ENCODE measurements at places on chromosomes 13 and 19.
A peak's percentile ranks its signal among the peaks of the same experiment; 100 is the strongest.

GRCh38 chr13:75494491-75494890 lies 12.5 kb upstream of the TBC1D4 start:
- no peak for DNase-seq

GRCh38 chr13:44172281-44172810 lies 201.3 kb upstream of the SERP2 start:
- no peak for DNase-seq

GRCh38 chr13:91896547-91896946 lies 498.1 kb downstream of the GPC5 start:
- DNase-seq, result no peak

DNA sequence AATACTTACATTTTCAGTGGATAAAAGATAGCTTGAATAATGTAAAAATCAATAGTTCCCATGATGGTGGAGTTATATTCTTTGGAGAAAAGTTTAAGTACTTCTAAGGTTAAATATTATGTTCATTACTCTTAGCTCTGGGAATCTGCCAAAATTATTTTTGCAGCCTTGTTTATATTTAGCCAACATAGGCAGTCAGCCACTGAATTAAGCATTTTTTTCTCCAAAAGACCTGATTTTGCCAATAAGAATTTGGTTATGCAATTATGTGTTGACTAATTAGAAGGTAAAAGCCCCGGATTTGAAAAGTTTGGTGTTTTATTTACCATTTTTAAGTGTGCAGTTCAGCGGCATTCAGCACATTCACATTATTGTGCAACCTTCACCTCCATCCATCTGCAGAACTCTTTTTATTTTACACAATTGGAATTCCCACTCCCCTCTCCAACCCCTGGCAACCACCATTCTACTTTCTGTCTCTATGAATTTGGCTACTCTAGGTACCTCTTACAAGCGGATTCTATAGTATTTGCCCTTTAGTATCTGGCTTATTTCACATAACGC lies 90.1 kb upstream of the C1QTNF9B start:
- no peak for DNase-seq

- DNase-seq, result no peak
Measured at GRCh38 chr19:9076901-9077300, 10.0 kb upstream of the OR1M1 start.

DNA sequence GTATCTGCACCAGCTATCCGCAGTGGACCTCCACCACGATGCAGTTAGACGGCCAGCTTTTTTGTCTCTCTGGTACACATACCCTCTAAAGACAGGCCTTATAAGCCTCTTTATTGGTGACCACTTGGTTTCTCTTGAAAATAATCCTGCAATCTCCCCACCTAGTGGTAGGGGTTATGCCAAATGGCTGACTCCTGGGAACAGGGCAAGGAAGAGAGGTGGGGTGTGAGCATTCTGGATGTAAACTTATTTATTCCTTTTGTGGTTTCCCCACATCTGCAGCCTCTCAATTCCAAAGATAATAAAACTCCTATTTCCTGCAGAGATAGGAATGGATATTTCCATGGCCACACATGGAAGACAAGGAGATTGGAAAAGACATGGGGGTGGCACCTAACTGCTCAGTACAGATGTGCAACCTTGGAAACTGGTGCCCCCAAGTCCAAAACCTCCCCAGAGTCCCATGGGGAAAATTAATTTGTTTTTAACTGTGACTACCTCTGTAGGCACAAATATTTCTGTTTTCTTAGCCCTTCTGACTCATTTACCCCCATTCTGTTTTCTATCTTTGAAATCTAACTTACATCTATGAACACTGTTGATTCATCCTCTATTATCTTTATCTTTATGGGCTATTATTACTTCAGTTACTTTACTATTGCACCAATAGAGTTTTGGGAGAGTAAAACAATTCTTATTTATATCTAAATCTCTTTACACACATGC lies 112.7 kb upstream of the TSHZ3 start:
- no peak for DNase-seq

GRCh38 chr19:19475849-19476828 lies 39.2 kb downstream of the TSSK6 start:
- DNase-seq, result peak; percentile 41

DNA sequence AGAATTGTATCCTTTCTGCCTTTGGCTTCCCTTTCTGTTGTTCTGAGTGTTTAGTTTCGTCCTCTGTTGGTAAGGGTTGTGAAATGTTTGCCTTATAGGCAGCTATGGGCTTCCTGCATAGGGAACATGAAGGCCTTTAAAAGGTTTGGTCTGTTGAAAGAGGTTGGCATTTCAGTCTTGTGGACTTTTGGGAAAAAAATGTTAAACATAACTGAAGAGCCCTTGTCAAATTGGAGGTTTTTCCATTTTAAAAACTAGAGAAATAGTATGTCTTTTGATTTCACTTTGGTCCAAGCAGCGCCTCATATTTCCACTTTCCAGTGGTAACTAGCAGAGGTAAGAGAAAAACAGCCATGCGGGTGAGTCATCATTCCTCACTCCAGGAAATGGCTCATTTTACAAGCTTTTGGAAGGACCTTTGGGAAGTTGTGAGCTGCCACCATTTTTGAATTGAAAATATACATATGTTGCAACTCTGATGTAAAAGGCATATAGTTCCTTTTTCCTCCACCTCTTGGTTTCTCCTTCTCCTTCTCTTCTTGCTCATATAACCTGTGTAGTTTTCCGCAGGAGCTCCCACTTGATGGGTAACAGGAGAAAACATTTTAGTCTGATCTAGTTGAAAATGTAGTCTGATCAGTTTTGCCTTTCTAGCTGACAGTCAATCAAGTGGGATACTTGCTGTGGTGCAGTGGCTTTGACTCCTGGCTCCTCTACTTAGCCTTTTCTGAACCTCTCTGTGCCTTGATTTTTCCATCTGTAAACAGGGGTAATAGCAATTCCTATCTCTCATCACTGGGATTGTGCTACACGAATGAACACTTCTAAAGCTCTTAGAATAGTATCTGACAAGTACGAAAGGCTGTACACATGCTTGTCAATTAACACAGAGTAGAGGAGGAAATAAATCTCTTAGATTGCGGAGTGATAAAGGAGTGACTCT lies 23.0 kb downstream of the GPC6 start:
- DNase-seq, result no peak

- DNase-seq, result no peak
Measured at GRCh38 chr13:72740015-72740414, 12.3 kb downstream of the BORA start.

DNA sequence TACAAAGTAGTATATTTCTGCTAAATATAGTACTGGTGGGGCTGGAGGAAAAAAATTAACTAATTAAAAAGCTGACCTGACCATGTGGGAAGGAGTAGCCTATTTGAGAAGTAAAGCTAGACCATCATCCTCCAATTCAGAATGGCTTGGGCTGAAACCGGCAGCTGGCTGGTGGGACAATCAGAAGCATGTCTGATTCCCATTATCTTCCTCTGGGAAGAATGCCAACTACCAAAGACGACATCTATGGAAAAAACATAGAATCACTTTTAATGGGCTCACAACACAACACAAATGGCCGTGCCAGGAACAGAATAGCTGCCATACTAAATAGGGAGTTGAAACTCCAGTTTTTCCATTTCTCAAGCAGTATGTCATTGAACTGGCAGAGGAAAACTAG lies 120.4 kb upstream of the FREM2 start:
- no peak for DNase-seq

DNA sequence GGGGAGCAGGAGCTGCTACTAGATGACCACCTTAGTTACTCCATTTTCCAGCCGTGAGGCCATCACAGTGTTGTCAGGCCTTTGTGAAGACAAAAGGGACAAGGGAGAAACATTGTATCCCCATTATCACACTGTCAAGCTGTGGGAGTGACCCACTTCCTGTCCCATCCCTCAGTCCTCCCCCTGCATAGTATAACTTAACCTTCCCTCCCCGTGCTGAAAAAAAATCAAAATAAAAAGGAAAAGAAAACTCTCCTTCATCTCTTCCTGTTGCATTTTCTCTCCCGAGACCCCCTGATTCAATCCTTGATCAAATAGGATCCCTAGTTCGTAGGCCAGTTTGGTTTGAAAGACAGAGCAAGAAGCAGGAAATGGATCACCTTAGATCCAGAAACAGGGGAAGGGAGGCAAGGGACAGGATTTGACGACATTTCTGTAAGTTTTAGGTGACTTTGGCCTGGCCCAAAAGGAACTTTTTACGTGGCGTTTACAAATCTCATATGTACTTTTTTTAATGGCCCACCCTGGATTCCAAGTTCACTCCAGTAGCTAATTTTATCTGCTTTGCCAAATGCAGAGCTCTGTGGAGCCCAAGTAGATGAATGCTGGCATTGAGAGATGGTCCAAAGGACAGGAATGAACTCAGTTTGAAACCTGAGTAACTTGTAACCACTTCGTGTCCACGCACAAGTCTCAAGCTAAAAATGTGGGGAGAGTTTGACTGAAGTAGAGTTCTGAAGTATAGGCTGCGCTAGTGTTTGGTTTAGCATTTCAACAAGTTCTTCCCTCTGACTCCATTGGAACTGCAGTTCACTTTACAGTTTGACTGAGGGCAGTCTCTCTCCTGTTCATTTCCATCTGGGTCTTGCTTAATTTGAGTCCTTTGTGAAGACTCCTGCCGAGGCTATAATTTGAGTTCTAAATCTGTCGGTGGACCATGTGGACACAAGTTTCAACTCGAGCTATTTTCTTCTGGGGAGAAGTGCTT lies 16.6 kb upstream of the GATAD2A start:
- DNase-seq, result no peak

- no peak for DNase-seq
Measured at GRCh38 chr19:10535613-10536012, 8.1 kb upstream of the ATG4D start.

- no peak for DNase-seq
Measured at GRCh38 chr19:30307191-30307974, 64.8 kb upstream of the ZNF536 start.

GRCh38 chr19:5397804-5398692 lies 57.2 kb upstream of the ZNRF4 start:
- peak; percentile 18 for DNase-seq

GRCh38 chr13:29892151-29892550 lies 41.7 kb upstream of the UBL3 start:
- DNase-seq, result peak; percentile 65

- DNase-seq, result no peak
Measured at GRCh38 chr13:33194820-33195692, 90.5 kb downstream of the STARD13 start.

DNA sequence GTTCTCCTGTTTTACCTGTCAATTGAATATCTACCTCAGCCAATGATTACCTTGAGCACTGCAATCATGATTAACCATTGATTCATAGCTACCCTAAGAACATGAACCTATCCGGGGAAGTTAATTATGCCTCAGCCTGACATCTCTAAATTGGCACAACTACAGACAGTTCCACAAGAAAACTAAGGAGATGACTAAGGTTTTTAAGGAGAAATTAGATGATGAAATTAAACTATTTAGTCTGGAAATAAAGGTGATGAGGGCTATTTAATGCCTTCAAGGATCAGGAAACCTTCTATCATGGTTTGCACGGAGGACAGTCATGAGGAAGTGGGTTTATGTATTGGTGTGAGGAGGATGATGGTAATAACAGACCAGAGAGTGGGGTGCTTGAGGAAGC lies 203.4 kb downstream of the COL4A1 start:
- no peak for DNase-seq
